Breast epithelium (tissue), 4 donors: ENCODE measurements at places on chromosomes 12 and 14.
A peak's percentile ranks its signal among the peaks of the same experiment; 100 is the strongest.

DNA sequence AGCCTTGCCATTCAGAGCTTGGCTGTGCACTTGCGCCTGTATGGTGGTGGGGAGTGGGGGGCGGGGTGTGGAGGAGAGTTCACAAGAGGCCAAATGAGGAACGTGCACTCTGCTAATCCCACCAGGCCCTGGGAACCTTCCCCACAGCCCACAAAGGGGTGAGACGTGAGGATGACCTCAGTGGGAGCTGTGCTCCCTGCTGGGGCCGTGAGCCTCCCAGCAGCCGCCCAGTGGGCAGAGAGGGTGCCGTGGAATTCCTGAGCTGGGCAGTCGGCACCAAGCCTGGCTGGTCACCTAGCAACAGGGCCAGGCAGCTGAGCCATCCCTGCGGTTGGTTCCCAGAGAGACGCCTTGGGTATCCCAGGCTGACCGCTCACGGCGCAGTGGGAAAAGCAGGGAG is 53.7 kb downstream of the CCNK start:
- no peak for DNase-seq

- DNase-seq: no peak
Measured at GRCh38 chr12:43480591-43480990, 71.4 kb downstream of the ADAMTS20 start.

- peak; percentile 81 for DNase-seq
Measured at GRCh38 chr12:117236456-117237001, 46.3 kb upstream of the FBXO21 start.

- no peak for DNase-seq
Measured at GRCh38 chr12:15033641-15034040, 60.8 kb downstream of the PDE6H start.
